Glutamatergic neuron (in vitro differentiated cells): ENCODE measurements at places on chromosomes 16 and 17. TPM values are rescaled to one million over a fixed set of nuclear protein-coding genes. Genes with fewer than 3 reads are reported as not detected.

DNA sequence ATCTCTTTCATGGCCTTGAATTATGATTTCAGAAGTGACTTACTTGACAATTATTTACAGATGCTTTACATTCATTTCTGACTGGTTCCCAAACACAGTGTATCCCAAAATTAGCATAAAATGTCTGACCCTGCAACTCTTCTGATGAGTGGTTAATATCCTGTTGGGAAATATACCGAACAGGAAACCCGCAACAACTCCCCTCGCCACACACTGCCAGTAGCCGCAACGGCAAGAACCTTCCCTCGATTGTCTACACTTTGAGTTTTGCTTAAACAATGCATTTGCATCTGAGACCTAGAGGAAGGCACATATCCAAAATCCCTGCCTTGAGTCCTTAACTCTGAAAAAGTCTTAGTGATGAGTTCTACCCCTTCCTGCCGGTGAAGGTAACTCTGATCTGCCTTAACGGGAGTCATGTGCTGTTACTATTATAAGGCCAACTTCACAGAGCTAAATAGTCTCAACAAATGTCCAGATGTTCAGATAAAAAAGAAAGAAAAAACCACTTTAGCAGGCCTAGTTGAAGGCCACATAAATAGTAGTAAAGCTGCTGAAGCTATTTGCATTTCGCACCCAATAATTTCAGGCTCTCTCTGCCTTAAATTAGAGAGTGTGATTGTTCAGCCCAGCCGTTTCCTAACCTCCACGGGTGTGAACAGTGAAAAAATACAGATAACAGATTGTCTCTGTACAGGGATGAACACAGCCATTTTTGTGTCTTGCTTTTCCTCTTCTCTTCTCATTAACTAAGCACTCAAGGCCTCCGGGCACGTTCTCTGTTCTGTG lies 321.1 kb downstream of the HS3ST3B1 start:
- H3K4me3 ChIP-seq: no peak overlapping the region
- H3K27ac ChIP-seq: no peak overlapping the region
- H3K36me3 ChIP-seq: no peaks in the 10 kb centered on the region
- H3K4me1 ChIP-seq: no peaks in the 10 kb centered on the region

- no peak for DNase-seq
- H3K27ac ChIP-seq: no peak overlapping the region
- H3K4me3 ChIP-seq: no peak overlapping the region
- no peaks in the 10 kb centered on the region for H3K27me3 ChIP-seq
Measured at GRCh38 chr16:86955136-86955855, 361.9 kb downstream of the C16orf95 start.

- H3K4me3 ChIP-seq: no peak overlapping the region
- H3K27ac ChIP-seq: no peak overlapping the region
- no peaks in the 10 kb centered on the region for H3K4me1 ChIP-seq
- no peak for DNase-seq
- no peaks in the 10 kb centered on the region for H3K36me3 ChIP-seq
Measured at GRCh38 chr16:68005786-68006286, 6.6 kb upstream of the DPEP2 start.

DNA sequence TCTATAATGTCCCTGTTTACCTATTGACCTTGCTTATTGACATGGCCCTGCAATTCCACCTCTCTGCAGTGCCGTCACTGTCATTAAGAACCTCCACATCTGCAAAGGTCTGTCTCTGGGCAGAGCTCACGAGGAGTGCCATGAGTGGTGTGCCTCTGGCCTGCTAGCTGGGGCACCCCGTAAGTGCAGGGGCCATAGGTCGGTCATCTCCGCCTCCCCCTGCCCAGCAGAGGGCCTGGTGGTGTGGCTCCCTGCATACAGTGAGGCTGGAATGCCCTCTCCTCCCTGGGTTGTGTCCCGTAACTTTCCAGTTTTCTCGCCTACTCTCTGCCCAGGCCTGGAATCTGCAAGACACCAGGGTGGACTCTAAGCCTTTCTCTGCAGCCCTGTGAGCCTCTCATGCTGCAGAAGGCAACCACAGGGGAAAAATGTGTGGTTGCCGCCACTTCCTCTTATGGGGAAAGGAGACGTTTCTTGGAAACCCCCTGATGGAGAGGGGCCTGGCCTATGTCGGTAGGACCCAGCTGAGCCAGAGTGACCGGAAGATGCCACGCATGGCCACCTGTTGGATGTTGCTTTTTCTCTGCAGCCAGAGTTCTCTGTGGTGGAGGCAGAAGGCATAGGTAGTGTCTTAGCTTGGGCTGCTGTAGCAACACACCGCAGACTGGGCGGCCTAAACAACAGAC lies 2.7 kb upstream of the SNX20 start:
- H3K27me3 ChIP-seq: peaks cover 4% of the 10 kb centered on the region
- H3K36me3 ChIP-seq: no peaks in the 10 kb centered on the region
- DNase-seq: no peak
- H3K27ac ChIP-seq: no peak overlapping the region

DNA sequence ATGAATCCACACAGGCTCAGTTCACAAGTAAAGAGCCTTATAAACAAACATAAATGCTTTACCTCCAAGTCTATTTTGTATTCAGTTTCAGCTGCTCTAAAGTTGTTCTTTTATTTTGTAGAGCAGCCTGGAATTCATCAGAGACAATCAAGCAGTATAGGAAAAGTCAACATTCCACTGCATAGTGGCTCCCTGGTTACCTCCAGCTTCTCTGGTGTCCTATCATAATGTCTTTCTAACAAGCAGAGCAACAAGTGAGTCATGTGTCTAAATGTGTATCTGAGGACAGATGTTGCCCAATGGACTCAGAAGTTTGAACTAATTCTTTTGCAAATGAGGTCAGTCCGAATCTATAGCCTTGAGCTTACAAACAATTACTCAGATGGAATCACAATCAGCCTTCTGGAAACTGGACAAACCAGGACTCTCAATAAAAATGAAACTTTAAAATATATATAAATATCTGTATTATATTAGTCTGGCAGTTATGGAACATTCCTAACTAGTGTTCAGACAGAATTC lies 292.0 kb upstream of the TOM1L1 start:
- no peak for DNase-seq
- H3K4me1 ChIP-seq: no peaks in the 10 kb centered on the region
- no peaks in the 10 kb centered on the region for H3K27me3 ChIP-seq
- no peak overlapping the region for H3K27ac ChIP-seq
- H3K36me3 ChIP-seq: peaks cover 9% of the 10 kb centered on the region
- H3K4me3 ChIP-seq: no peak overlapping the region

GRCh38 chr17:18314059-18314730 lies 599 bp downstream of the TOP3A start:
- no peak for DNase-seq
- H3K36me3 ChIP-seq: no peaks in the 10 kb centered on the region
- H3K27me3 ChIP-seq: peaks cover 7% of the 10 kb centered on the region
- H3K27ac ChIP-seq: peak overlapping the region; percentile 97

BICDL2 gene
- total RNA-seq: not detected

HOXB5 gene
- not detected for total RNA-seq

GRCh38 chr16:7405166-7405565 lies 72.5 kb downstream of the RBFOX1 start:
- DNase-seq: peak; percentile 54
- peaks cover 2% of the 10 kb centered on the region for H3K4me1 ChIP-seq
- no peaks in the 10 kb centered on the region for H3K36me3 ChIP-seq
- H3K27ac ChIP-seq: no peak overlapping the region

DNA sequence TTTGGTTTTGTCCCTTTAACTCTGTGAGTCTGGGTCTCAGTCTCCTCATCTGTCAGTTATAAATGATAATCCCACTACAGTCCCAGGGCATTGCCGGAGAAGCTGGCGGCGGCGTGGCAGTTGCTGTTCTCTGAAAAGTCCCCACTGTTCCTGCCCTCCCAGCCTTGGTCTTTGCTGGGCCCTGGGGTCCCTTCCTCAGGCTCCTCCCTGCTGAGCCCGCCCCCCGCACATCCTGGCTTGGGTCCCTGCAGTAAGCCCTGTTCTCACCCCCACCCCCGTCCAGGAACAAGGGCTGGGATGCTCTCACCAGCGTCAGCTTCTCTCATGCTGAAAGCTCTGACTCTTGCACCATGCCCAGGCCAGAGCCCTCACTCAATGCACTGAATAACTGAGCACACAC lies 35.3 kb upstream of the PEMT start:
- no peaks in the 10 kb centered on the region for H3K36me3 ChIP-seq
- H3K4me1 ChIP-seq: peaks cover 12% of the 10 kb centered on the region
- no peak overlapping the region for H3K27ac ChIP-seq
- no peak for DNase-seq
- H3K27me3 ChIP-seq: peaks cover 4% of the 10 kb centered on the region

DNA sequence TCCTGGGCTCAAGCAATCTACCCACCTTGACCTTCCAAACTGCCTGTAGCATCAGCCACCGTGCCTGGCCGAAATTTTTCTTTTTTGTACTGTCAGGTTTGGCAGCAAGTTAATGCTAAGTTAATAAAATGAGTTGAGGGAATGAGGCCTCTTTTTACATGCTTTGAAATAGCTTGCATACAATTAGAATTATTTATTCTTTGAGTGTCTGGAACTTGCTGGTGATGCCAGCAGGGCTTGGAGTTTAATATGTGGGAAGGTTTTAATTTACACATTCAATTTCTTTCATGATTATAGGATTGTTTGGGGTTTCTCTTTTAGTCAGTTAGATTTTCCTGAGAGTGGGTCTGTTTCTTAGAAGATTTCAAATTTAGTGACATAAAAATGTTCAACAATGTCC lies 31.2 kb upstream of the MSI2 start:
- no peak overlapping the region for H3K27ac ChIP-seq
- no peaks in the 10 kb centered on the region for H3K4me1 ChIP-seq
- H3K36me3 ChIP-seq: no peaks in the 10 kb centered on the region
- no peaks in the 10 kb centered on the region for H3K27me3 ChIP-seq

GRCh38 chr17:75398279-75398678 lies 7.2 kb downstream of the GRB2 start:
- no peaks in the 10 kb centered on the region for H3K27me3 ChIP-seq
- no peak overlapping the region for H3K27ac ChIP-seq
- H3K4me1 ChIP-seq: peaks cover 3% of the 10 kb centered on the region
- no peak for DNase-seq
- no peak overlapping the region for H3K4me3 ChIP-seq
- H3K36me3 ChIP-seq: no peaks in the 10 kb centered on the region

GRCh38 chr16:85570213-85570734 lies 42.8 kb upstream of the GSE1 start:
- H3K4me1 ChIP-seq: peaks cover 69% of the 10 kb centered on the region
- no peaks in the 10 kb centered on the region for H3K36me3 ChIP-seq
- H3K4me3 ChIP-seq: peak overlapping the region; percentile 57
- peaks cover 37% of the 10 kb centered on the region for H3K27me3 ChIP-seq
- no peak for DNase-seq

- peaks cover 4% of the 10 kb centered on the region for H3K4me1 ChIP-seq
- H3K27ac ChIP-seq: no peak overlapping the region
- peaks cover 2% of the 10 kb centered on the region for H3K36me3 ChIP-seq
- H3K4me3 ChIP-seq: no peak overlapping the region
- H3K27me3 ChIP-seq: peaks cover 9% of the 10 kb centered on the region
Measured at GRCh38 chr16:84329843-84330684, 35.4 kb downstream of the WFDC1 start.

DNA sequence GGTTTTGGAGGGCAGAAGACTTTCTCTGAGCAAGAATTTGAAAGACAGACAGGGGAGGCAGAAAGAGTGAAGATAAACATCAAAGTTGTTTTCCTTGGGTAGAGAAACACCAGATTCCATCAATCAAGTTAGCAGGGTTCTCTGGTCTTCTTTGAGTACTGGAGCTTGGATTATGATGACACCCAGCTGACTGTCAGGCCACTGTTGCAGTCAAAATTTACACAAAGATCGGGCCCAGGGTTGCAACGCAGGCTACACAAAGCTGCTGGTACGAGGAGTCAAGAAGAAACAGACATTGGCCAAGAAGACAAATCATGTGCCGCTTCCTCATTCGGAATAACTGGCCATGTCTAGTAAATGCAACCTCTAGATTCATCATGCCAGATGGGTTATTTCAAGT lies 396.2 kb upstream of the XYLT1 start:
- no peak for DNase-seq
- peaks cover 8% of the 10 kb centered on the region for H3K27me3 ChIP-seq

CEP295NL gene
- 6.4 TPM for total RNA-seq

TBC1D3K gene
- not detected for total RNA-seq

ARHGAP44 gene
- total RNA-seq: 17.5 TPM

GRCh38 chr17:27296428-27296979 lies 2.6 kb downstream of the WSB1 start:
- peak overlapping the region; percentile 95 for H3K4me3 ChIP-seq
- peaks cover 20% of the 10 kb centered on the region for H3K4me1 ChIP-seq
- peak overlapping the region; percentile 99 for H3K27ac ChIP-seq
- H3K27me3 ChIP-seq: peaks cover 14% of the 10 kb centered on the region
- no peaks in the 10 kb centered on the region for H3K36me3 ChIP-seq

CACNG1 gene
- total RNA-seq: not detected

- no peak for DNase-seq
- H3K27ac ChIP-seq: no peak overlapping the region
- no peaks in the 10 kb centered on the region for H3K36me3 ChIP-seq
- H3K27me3 ChIP-seq: no peaks in the 10 kb centered on the region
- no peak overlapping the region for H3K4me3 ChIP-seq
- H3K4me1 ChIP-seq: peaks cover 2% of the 10 kb centered on the region
Measured at GRCh38 chr17:67194134-67194533, 50.9 kb downstream of the HELZ start.

KIF19 gene
- 80.8 TPM for total RNA-seq

DNA sequence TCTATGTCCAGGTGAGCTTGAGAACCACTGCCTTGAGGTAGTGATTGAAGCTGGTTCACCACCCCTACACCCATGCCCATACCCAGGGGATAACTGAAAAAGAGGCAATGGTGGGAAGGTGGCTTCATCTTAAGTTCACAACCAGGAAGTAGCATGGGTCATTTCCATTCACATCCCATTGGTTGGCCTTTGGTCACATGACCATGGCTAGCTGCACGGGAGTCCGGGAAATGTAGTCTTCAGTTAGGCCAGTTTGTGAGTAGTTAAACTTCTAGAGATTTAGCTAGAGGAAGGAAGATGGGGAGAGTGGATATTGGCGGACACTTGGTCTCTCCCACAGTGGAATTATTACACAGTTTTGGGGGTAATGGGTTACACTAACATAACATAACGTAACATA lies 92.9 kb downstream of the RGS9 start:
- H3K4me3 ChIP-seq: no peak overlapping the region
- peaks cover 2% of the 10 kb centered on the region for H3K27me3 ChIP-seq
- no peak for DNase-seq
- no peaks in the 10 kb centered on the region for H3K4me1 ChIP-seq
- no peak overlapping the region for H3K27ac ChIP-seq

ZG16B gene
- total RNA-seq: not detected

TAT gene
- not detected for total RNA-seq

GRCh38 chr16:79067600-79067999 lies 532.9 kb downstream of the MAF start:
- H3K4me3 ChIP-seq: no peak overlapping the region
- no peak overlapping the region for H3K27ac ChIP-seq
- no peak for DNase-seq

AIPL1 gene
- total RNA-seq: 0.76 TPM

ALOX15B gene
- total RNA-seq: not detected

E4F1 gene
- 53.4 TPM for total RNA-seq

GRCh38 chr16:74141015-74141414 lies 155.6 kb upstream of the PSMD7 start:
- no peak overlapping the region for H3K27ac ChIP-seq
- no peaks in the 10 kb centered on the region for H3K4me1 ChIP-seq
- H3K36me3 ChIP-seq: no peaks in the 10 kb centered on the region
- H3K27me3 ChIP-seq: no peaks in the 10 kb centered on the region
- H3K4me3 ChIP-seq: no peak overlapping the region

CHP2 gene
- not detected for total RNA-seq

GRCh38 chr17:3658784-3659449 lies 9.5 kb downstream of the TAX1BP3 start:
- peaks cover 17% of the 10 kb centered on the region for H3K27me3 ChIP-seq
- no peak overlapping the region for H3K4me3 ChIP-seq
- H3K4me1 ChIP-seq: peaks cover 5% of the 10 kb centered on the region
- DNase-seq: no peak
